T-cell (primary cell): ENCODE measurements at places on chromosomes 4 and X.

DNA sequence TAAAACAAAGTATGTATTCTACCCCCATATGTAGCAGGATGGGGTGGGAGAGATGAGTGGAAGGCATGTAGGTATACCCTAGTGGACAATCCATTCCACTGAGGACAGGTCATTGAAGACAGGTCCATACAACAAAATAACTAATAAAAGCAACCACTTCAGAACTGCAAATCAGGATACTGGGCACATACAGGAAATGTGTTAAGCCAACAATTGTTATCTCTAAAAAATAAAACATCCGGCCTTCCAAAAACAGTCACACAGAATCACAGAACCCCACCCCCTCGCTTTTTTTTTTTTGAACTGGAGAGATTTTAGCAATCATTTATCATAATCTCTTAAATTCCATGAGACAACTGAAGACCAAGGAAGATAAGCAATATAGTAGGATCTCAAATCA is 112.9 kb downstream of the FRYL start:
- DNase-seq, result no peak

GRCh38 chrX:68676335-68676734 is 28.9 kb downstream of the STARD8 start:
- no peak for DNase-seq

DNA sequence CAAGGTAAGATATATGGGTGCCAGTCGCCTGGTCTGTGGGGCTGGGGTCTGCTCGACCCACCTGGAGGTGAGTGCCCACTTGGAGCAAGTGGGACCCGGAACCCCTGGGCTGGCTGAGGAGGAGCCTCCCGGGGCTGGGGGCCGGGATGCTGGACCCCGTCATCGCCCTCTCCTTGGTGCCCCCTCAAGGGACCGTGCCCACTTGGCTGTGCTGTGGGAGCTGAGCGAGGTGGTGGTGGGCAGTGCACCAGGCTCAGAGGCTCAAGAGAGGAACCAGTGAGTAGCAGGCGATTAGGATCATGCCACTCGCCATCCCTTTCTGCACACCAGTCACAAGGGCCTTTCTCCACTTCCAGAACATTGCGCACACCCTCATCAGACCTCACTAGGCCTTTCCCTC is 203.8 kb upstream of the PSAPL1 start:
- DNase-seq, result no peak

DNA sequence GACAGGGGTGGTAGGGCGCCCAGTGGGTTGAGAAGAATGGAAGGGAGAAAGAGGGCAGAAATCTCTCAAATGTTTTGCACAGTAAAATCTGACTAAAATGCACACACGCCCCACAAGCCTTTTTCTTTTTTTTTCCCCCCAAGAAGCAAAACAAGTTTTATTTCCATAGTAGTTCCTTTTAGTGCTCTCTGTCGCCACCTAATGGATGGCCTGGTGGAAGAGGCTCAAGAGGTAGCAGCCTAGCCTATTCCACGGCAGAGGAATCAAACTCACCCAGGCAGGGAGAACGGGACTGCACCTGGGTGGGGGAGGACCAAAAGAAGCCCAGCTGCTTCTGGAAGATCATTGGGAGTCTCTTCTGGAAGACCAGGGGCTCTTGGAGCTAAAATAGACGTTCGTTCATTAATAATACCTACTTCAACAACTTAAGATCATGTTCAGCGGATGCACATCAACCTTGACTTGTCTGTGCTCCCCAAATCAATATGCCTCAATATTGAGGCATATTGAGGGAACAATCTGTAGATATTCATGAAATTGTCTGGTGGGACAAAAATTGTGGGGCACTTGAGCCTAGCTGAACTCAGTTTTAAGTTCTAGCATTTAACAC is 31.6 kb upstream of the IRAK1 start:
- peak; percentile 63 for DNase-seq

- no peak for DNase-seq
Observed at GRCh38 chr4:164847016-164847415, 30.0 kb upstream of the APELA start.

DNA sequence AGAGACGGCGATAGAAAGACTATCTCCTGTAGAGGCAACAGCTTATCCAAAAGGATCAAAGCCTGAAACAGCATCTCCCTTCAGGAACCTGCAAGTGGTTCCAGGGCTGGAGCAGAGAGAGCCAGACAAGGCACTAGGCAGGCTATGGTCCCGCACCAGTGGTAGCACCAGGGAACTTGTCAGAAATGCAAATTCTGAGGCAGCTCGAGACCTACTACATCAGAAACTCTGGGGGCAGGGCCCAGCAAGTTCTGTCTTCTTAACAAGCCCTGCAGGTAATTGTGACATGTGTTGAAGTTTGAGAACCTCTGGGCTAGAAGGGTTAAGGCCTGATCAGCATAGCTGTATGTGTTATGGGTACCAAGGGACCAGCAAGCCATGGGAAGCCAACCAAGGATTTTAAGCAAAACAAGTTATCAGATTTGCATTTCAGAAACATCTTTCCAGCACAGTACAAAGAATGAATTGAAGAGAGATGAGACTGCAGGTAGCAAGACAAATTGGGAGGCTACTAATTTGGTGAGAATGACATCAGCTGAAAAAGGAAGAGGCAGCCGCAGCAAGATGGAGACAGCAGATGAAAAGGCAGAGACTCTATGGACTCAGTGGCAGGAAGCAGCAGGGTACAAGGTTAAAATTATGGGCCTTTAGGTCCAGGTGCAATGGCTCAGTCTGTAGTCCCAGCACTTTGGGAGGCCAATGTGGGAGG is 139.7 kb downstream of the TSPAN5 start:
- DNase-seq, result no peak

DNA sequence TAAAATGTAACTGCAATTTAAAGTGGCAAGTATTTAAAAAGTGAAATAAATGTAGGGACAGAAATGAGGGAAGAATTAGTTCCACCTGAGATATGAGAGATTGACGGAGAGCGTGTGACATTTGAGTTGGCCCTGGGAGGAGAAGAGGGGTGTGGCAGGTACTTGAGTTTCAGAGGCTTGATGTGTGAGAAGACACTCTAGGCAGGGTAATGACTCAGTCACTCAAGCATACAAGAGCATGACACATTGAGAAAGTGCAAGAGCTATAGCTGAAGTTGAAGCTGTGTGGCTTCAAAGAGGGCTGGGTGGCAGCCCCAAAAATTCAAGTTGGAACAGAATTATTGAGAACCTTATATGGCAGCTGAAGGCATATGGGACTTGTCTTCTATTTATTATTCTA is 420.5 kb downstream of the SLITRK2 start:
- no peak for DNase-seq

DNA sequence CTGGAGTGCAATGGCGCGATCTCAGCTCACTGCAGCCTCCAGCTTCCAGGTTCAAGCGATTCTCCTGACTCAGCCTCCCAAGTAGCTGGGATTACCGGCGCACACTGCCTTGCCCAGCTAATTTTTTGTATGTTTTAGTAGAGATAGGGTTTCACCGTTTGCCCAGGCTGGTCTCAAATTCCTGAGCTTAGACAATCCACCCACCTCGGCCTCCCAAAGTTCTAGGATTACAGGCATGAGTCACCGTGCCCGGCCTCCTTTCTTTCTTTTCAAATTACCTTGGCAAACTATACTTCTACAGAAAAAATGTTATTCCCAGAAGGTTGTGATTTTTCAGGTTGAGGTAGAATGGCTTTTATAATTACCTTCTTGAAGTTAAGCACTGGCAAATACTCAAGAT is 321.9 kb upstream of the PRPS2 start:
- no peak for DNase-seq

DNA sequence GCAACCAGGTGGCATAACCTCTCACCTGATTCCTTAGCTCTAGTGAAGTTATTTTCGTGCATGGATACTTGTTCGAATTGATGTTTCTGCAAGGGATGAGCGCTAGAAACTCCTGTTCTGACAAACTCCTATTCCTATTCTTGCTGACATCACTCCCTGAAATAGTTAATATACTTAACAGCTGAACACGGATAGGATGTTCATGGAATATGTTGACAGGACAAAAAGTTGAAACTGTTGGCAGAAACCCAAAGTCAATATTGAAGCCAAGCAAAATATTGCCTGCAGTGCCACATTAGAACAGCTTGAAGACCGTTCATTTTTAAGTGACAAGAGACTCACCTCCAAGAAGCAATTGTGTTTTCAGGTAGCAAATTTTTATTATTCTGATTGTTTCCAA is at the start of gene KLKB1:
Gene KLKB1, plus strand, starts transcription at position 287 of the 400 bp plus-strand sequence. CDS start 689 bp downstream, outside the sequence.
- no peak for DNase-seq

- no peak for DNase-seq
Observed at GRCh38 chr4:123163501-123163900, 233.1 kb upstream of the SPRY1 start.

DNA sequence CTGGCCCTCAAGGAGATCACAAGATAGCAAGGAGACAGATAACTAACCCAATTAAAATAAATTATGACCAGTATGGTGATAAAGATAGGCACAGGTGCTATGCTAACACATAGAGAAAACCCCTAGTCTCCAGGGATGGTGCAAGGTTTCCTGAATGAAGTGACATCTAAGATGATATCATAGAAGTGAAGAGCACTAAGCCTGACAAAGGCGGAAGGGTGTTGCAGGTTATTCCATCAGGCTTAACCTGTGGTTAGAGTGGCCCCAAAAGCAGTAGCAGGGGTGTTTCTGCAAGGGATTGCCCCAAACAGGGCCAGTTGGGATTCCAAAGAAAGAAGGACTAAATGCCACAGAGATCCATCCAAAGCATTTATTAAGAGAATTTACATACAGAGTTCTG is 249.2 kb downstream of the IDS start:
- DNase-seq, result no peak

DNA sequence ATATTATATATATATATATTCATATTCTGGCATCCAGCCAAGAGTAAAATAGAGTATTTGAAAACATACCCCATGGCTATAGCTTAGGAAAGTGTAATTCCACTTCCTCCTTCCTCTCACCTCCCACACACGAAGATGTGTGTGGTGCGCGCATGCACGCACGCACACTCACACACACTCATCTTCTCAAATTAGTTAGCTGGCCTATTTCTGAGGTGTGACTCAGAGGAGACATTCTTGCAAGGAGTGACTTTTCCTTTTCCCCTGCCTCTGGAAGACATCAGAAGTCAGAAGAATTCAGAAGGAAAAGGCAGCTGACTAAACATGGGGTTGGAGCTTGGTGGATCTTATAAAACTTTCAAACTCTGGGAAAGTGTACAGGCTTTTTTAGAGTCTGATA is 8.8 kb downstream of the ENPEP start:
- DNase-seq, result no peak

DNA sequence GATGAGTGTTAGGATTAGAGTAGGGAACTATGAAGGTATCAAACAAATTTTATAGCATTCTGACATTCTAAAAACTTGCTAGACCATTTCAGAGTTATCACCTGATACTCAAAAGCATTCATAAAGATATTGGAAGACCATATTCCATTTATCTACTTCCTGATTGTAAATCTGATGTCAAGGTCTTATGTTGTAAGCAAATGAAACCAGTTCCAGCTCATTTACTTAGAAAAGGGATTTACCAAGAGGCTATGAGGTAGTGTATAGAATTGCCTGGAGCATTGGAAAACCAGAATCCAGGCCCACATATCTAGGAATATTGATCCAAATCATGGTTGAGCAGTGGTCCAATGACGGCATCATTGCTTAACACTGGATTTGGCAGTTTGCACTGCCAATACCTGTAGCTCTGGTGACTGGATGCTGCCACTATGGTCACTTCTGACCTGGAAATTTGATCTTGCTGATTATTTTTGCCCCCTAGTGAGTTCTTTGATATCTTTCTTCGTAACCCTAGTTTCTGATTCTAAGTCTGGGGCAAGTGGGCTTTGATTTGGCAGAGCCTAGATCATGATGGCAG is 25.4 kb downstream of the ARFIP1 start:
- no peak for DNase-seq

DNA sequence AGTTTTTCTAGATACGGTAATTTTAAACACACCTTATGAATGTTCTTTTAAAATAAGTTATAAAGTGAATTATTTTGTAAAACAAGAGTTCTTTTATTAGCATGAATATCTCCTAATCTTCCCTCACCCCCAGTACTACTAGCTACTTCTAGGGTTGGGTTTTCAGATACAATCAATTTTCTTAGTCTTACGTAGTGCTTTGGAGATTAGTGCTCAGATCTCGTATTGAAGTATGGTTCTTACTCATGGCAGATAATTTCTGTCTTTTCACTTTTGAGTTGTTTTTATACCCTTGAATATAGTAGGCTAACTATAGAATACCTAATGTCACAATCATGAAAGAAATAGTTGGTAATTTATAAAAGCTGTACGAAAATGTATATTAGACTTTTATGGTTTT is 43.2 kb downstream of the CDKL5 start:
- no peak for DNase-seq

- DNase-seq, result no peak
Observed at GRCh38 chr4:152458801-152459302, 77.0 kb downstream of the FBXW7 start.

- no peak for DNase-seq
Observed at GRCh38 chr4:72768364-72768763, 199.3 kb upstream of the ADAMTS3 start.

GRCh38 chrX:130645955-130646583 is 244.3 kb downstream of the RBMX2 start:
- no peak for DNase-seq

DNA sequence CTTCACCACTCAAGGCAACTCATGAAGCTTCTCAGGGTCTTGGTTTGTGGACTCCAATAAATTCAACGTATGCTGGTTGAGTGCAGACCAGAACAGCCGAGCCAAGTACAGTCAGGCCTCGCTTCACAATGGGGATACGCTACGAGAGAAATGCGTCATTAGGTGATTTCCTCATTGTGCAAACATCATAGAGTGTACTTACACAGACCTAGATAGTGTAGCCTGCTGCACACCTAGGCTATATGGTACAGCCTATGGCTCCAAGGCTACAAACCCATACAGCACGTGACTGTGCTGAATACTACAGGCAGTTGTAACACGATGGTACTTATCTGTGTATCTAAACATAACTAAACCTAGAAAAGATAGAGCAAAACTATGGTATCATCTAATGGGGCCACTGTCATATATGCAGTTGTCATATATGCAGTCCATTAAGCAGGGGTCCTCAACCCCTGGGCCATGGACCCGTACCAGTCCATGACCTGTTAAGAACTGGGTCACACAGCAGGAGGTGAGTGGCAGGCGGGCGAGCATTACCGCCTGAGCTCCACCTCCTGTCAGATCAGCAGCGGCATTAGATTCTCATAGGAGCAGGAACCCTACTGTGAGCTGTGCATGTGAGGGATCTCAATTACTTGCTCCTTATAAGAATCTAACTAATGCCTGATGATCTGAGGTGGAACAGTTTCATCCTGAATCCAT is 31.5 kb downstream of the RTL5 start:
- DNase-seq, result peak; percentile 21

DNA sequence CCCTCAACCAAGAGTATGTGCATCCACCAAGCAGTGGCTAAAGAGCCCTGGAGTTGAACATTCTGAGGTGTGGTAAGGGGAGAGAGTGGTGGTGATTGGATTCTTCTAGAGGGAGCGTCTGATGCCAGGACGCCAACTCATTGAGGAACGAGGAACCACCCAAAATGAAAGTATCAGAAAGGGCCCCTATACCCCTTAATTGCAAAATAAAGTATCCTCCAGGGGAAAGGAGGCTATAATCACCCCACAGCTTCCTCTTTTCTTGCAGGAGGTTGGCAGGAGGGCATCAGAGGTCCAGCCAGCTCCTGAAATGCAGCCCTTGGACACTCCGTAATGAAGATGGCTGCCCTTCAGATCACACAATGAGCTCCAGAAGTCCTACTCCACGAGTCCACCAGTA is 5.3 kb upstream of the KIAA1210 start:
- DNase-seq, result no peak

- DNase-seq, result no peak
Observed at GRCh38 chr4:67393699-67394281, 151.5 kb downstream of the CENPC start.

GRCh38 chrX:103556963-103557612 is 28.2 kb upstream of the TCEAL4 start:
- DNase-seq, result no peak
